ENCODE measurements at places on chromosomes 2 and 18.

DNA sequence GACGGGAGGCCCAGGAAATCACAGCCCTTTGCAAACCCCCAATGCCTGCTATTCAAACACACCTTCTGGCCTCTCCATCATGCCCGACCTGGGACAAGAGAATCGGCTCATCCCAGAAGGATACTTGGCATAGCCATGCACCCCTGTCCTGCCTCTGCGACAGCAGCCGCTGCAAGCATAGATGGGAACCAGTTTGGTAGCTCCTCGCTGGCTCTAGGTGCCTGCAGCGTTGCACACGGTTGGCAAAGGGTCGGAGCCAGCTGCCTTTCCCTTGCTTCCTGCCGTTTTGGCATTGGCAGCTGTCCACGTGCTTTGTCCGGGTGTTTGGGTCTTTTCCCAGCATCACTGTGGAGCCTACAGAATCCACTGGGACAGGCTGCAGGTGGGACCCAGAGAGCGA is 76.9 kb downstream of the TWIST2 start:
- DNase-seq, result no peak

DNA sequence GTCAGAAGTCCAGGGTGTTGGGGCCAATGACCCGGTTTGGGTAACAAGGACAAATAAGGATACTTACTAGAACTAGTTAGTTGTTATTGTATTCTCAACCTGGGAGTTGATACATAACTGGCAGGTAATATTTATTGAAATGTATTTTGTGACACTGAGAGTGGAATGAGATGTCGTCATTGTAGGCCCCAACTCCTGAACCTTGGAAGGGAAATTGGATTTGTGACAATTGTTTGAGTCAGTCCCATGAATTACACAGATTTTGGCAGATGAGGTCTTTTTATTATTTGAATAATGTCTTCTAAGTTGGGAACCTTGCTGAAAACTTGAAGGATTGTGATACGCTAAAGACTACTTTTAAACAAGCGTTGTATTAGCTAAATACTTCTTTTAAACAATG is 5.1 kb downstream of the TIMM21 start:
- no peak for DNase-seq

GRCh38 chr2:100959225-100959880 is 42.7 kb upstream of the RPL31 start:
- no peak for DNase-seq

DNA sequence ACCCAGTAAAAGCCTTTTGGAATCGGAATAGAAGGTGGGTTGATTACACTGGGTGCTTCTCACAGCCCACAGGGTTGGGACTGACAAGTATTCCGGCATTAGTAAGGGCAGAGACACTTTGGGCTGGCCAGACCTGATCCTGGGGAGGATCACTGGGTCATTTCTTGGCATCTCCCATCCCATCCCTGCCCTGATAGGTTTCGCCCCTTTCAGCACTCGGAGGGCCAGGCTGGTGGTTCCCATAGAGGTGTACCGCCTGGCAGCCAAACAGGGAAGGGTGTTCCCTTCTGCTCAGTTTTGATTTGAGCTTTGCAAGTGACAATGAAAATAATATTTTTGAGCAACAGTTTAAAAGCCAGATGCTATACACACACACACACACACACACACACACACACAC is 37.3 kb downstream of the CYP1B1 start:
- DNase-seq, result no peak

GRCh38 chr2:215828528-215829184 is 184.7 kb downstream of the MREG start:
- peak; percentile 78 for DNase-seq

DNA sequence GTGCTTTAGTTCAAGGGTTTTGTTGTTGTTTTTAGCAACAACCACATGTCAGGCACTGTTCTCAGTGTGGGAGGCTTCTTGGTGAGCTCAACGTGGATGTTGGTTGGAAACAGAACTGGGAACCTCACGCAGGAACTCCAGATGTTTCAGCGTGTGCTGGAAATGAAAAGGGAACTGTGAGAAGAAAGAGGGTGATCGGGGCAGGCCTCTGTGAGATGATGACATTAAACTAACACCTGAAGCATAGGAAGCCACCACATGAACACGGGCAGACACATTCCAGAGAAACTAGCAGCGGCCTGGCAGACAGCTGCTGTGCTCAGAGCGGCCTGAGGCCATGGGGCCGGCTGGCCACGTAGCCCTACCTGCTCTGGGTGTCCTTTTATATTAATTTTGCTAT is 66.4 kb downstream of the COA5 start:
- no peak for DNase-seq

- no peak for DNase-seq
Observed at GRCh38 chr2:170022692-170023091, 155.3 kb upstream of the MYO3B start.

GRCh38 chr2:43293744-43294695 is 67.6 kb upstream of the ZFP36L2 start:
- no peak for DNase-seq

DNA sequence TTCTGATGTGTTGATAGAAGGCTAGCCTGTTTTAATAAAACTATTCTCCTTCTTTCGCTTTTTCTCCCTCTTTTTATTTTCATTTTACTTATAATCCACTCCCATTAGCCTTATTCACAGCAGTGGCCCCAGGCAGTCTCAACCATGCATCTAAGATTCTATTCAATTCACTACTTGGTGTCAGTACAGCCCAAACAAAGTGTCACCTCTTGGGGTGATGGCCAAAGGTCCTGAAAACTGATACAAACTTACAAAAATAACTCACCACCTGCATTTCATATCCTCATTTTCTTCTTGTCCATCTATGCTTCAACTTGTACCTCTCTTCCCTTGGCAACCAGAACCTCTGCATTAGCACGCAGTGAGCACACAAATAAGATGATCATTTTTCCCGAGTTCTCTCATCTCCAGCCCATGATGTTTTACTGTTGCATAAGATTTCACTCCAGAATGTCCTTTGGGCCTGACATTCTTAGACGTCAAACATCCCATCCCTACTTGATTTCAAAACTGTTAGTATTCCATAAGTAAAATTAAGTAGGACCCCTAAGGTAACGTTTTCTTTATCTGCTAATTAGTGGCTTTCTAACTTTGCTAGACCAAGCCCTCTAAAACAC is 559.3 kb upstream of the TNP1 start:
- no peak for DNase-seq

DNA sequence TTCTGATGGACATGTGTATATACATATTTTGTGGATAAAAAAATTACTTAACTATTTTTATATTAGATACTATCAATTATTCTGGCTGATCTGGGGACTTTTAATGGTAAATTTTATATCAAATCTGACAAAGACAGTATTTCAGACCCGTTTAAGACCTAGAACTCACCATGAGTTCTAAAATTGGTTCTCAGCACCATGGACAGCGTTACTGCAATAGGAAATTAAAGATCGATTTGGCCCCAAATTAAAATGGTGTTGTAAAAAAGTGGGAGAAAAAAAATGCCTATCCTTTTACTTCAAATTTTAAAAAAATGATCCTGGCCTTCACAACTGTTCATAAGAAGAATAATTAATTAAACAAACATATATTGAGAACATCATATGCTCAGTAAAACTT is 919 bp upstream of the SCN2A start:
- DNase-seq, result no peak

DNA sequence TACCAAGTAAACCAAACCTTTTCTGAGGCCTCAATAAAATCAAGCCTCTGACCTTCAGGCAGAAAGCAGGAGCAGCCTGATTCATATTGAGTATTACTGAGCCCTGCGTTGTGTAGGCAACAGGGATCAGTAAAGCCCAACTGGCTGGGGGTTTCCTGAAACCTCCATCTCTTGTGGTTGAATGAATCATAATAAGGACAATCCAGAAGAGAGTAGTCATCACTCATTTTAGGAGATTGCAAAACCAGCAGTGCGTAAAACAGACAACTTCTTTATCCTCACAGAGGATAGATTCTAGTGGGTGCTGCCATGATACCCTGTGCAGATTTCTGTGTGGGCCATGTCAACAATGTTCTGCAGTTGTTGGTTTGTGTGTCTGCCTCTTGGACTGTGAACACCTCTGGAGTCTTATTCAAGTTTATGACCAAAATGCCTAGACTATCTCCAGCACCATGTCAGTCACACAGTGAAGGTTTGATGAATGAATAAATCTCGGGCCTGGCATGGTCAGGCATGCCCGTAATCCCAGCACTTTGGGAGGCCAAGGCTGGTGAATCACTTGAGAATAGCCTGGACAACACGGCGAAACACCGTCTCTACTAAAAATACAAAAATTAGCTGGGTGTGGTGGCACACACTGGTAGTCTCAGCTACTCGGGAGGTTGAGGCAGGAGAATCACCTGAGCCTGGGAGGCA is 51.8 kb upstream of the RAB27B start:
- no peak for DNase-seq

GRCh38 chr2:23412556-23413155 is 27.7 kb downstream of the KLHL29 start:
- no peak for DNase-seq

DNA sequence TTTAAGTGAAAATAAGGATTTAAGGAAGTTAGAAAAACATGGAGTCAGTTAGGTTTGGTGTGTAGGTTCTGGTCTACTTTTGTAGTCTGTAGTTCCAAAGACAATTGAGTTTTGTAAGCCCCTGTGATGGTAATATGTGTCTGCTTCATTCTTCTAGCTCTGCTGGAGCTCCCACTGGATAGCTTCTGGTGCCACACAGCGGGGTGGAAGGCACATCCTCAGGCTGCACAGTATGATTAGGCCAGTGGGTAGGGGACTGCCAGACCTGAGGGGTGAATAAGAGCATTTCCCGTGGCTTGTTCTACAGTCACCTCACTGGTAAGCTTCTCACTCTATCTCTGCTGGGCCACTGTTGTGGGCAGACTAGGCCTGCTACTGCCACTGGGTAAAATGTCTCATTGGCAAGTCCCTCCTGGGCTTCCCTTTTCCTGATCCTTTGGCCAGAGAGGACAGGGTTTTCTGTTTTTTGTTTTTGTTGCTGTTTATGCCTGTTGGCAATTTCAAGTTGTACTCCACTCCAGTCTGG is 44.5 kb downstream of the TMEM131 start:
- no peak for DNase-seq

- DNase-seq, result no peak
Observed at GRCh38 chr2:85933753-85934594, 45.2 kb upstream of the ST3GAL5 start.

DNA sequence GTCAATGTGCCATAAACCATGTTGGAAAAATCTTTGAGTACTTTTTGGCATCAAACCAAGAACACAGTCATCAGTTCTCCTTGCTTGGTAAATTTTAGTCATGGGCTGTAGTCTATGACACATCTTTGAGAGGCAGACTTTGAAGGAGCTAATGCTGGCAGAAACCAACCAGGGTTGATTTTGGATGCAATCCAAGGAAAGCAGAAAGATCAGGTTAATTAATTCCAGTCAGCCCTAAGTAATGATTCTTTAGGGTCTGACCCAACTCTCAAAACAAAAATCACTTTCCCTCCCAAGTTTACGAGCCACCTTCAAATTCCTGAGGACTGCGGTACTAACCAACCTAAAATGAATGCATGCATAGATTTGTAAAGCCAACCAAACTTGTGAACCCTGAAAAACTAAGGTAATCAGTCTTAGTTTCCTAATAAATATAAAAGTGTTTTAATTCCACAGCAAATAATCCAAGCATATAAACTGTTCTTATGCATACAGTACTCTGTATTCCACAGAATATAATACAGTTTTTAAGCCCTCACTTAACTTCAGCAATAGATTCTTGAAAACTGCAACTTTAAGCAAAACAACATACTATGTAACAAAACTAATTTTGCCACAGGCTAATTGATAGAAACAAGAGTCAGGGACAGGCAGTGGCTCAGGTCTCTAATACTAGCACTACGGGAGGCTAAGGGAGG is 22.0 kb downstream of the AP1S3 start:
- no peak for DNase-seq

DNA sequence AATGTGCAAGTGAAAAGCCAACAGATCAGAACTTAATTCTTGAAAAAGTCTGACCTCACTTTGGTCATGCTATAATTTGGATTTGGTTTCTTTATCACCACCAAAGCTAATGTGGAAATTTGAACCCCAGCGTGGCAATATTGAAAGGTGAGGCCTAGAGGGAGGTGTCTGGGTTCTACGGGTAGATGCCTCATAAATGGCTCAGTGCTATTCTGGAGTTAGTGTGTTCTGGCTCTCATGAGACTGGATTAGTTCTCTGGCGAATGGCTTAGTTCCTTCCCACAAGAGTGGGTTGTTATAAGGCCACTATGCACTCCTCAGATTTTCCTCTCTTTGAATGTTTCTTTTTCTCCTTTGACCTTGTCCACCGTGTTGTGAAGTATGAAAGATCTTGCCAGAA is 22.3 kb downstream of the ORC4 start:
- no peak for DNase-seq

DNA sequence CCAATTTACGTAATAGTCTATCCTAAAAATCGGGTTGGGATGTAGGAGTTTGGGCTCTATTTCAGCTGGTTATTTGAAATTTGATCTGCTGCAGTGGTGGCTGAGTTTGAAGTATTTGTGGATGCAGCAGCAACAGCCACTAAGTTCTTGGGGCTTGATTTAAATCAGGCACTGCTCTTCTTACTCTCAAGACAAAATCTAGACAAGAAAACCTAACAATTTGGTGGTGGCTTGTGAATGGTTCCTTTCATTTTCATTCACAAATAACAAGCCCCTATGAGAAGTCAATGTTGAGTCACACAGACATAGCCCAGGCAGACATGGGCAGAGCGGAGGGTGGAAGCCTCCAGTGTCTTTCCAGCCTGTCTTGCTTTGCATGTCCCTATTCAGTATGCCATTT is 199.3 kb downstream of the LTBP1 start:
- DNase-seq, result no peak

- no peak for DNase-seq
Observed at GRCh38 chr2:173865971-173866873, 99.0 kb downstream of the SP3 start.

- no peak for DNase-seq
Observed at GRCh38 chr2:4995466-4995865, 696.7 kb upstream of the SOX11 start.

DNA sequence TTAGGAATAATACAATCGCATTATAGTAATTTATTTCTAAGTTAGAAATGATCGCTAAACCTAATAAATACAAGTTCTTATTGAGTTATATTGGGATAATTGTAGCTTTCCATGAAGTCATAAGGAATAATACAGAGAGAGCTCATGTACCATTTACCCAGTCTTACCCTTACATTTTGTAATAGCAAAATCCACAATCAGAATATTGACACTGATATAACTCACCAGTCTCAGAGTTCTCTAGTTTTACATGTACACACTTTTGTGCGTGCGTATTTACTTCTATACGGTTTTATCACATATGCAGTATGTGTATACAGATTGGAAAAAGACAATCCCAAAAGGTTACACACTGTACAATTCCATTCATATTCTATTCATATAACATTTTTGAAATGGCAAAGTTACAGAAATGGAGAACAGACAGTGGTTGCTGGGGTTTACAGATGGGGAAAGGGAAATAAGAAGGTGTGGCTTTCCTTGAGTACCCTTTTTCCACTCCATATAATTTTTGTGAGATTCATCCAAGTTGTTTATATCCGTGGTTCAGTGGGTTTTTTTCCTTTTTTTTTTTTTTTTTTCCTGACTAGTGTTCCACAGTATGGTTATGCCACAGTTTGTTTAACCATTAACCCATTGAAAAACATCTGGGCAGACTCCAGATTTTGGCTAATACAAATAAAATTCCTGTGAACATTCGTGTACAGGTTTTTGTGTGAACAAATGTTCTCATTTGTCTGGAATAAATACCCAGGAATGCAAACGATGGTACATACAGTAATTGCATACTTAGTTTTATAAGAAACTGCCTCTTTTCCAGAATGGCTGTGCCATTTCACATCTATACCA is 117.2 kb downstream of the HNMT start:
- DNase-seq, result no peak
